ENCODE measurements at places on chromosomes 6 and 20.

- DNase-seq: no peak
These were observed 178.2 kb downstream of the SYNE1 start for GRCh38 chr6:152458648-152459644.

DNA sequence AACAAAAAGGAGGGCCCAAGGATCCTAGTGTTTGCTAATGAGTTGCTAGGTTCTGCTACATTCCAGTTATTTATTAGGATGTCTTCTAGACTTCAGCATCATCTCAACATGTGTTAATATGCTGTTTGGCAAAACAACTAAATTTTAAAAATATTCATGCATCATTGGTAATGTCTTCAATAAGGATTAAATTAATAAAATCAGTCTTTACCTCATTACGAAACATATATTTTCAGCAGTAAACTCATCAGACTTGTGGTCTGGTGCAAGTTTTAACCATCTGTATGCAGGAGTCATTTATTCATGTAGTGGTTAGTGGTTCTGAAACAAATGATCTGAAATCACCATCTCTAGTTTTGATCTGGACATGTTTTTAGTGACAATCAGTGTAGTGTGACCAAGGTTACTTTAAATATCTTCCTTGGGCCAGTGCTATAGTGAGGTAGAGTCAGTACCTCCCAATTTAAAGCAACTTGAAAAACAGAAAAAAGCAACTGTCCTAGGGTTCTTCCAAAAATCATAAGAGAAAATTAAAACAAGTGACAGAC lies 85.0 kb upstream of the KCNK16 start:
- DNase-seq: no peak

GRCh38 chr6:127833336-127833735 lies 67.5 kb downstream of the THEMIS start:
- DNase-seq: no peak

- DNase-seq: no peak
These were observed 231.6 kb downstream of the THBS2 start for GRCh38 chr6:169022079-169022478.

GRCh38 chr6:11769811-11770545 lies 8.6 kb downstream of the ADTRP start:
- DNase-seq: no peak

DNA sequence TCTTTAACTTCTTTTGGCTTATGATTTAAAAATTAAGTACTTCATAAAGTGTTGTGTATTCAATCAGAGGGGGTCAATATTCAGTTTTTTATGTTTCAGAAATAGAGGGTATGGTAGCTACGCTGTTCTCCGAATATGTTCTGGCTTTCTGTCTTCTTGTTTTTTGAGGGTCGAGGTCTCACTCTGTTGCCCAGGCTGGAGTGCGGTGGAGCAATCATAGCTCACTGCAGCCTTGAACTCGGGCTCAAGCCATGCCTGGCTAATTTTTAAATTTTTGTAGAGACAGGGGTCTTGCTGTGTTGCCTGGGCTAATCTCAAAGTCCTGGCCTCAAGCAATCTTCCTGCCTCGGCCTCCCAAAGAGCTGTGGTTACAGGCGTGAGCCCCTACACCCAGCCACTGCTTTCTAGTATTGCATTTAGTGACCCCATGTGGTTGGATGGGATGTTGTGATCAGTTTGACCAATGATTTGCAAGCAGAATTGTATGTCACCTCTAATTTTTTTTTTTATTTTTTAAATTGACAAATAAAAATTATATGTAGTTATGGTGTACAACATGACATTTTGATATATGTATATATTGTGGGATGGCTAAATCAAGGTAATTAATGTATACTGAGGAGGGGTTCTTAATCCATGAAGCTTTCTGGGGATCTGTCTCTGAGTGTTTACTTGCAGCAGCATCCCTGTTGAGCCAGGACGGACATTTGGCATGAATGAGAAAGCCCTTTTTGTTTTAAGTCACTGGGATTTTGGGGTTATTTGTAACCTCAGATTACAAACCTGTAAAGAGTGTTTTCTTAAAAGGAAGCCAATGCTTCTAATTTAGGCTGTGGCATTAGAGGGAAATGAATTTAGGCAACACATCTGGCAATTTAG lies 38.5 kb upstream of the DEK start:
- no peak for DNase-seq

DNA sequence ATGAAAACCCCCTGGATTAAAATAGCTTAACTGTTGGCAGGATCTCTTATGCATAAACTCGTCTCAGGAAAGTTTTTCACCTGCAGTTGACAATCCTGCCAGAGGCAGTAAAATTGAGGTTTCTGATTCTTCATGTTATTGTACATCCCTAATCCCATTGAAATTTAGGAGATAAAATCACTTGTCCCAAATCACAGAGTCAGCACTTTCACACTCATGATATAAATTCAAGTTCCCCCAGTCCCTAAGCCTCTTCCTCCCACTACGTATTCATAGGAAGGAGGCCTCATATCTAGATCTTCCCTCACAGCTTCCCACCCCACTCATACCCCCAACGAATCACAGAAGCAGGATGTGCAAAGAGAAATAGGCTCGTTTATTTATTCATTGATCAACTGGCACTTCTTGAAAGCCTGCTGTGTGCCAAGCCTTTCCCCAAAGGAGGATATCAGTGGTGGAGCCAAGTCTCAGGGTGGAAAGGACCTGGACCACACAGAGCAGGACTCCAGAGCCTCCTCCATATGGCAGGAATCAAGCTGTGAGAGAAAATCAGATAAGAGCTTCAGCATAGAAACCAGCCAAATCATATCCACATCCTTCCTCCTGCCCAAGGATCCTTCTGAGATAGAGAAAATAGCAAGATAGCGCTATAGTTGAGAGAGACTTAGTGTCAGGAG lies 2.3 kb downstream of the SLPI start:
- no peak for DNase-seq

- DNase-seq: no peak
These were observed 273.3 kb downstream of the FARS2 start for GRCh38 chr6:5534643-5535042.

GRCh38 chr6:130837067-130837466 lies 9.9 kb downstream of the SMLR1 start:
- no peak for DNase-seq

DNA sequence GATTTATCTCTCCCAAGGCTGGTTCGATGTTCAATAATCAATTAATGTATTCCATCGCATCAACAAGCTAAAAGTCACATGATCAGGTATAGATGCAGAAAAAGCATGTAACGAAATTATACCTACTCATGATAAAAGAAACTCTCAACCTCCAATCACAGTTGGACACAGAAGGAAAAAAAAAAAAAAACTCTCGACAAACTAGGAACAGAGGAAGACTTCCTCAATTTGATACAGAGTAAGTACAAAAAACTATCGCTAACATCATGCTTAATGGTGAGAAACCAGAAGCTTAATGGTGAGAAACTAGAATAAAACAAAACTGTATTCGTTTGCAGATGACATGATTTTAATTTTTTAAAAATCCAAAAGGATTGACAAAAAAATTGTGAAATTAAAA lies 62.0 kb upstream of the SMIM29 start:
- no peak for DNase-seq

DNA sequence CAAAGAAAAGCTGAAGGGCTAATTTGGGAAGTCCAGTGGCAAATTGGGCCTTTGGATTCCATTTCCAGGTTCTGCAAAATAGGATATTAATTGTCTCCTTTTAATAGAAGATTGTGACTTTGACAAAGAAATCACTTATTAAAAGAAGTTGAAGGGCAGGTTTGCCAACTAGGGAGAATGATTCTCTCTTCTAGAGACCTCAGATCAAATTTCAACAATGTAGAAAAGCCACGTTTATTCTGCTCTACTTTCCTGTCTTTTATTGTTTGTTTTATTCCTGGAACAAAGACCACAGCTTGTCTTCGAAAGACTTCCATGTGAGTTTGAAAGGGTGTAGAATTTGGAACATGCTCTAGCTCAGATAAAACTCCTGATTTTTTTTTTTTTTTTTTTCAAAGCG lies 65.5 kb upstream of the PRL start:
- DNase-seq: no peak

GRCh38 chr6:122740091-122740490 lies 39.4 kb upstream of the FABP7 start:
- no peak for DNase-seq

- DNase-seq: no peak
These were observed 66.1 kb downstream of the ADNP start for GRCh38 chr20:50865114-50865513.

- no peak for DNase-seq
These were observed 13.1 kb downstream of the UQCC1 start for GRCh38 chr20:35398660-35399144.

DNA sequence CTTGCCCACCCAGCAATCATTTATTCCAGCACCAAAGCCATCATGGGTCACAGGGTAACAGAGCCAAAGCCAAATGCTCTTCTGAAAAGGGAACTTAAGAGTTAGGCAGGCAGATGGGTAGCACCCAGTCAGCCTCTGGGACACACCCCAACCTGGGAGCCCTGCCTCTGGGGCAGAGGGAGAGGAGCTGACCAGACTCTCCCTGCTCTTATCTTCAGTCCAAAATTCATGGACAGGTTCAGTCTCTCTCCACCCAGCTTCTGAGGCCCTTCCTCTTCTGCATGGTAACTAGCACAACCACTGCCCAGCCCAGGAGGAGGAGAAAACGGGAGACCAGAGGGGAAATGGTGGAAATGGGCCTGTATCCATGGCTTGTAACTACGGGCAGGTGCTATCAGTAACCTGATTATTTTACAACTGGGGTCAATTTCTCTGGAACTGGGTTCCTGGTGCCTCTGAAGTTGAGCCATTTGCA lies 105.4 kb downstream of the NOL4L start:
- DNase-seq: no peak

- DNase-seq: no peak
These were observed 976 bp downstream of the PIGT start for GRCh38 chr20:45416917-45417316.

- DNase-seq: no peak
These were observed 126.1 kb upstream of the CARMIL1 start for GRCh38 chr6:25153079-25153478.

DNA sequence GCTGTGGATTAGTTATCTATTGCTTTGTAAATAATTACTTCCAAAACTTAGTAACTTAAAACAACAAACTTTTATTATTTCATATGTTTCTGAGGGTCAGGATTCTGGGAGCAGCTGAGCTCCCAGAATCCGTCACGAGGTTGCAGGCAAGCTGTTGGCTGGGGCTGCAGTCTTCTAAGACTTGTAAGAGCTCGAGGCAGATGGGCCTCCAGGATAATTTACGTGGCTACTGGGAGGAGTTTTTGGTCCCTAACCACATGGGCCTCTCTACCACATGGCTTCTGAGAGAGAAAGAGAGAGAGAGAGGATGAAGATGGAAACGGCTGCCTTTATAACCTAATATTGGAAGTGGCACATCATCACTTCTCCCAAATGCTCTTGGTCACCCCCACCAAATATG lies 64.9 kb upstream of the SULF2 start:
- no peak for DNase-seq
